Activated T-cell treated with anti-CD3 and anti-CD28 coated beads for 24 hours (primary cell): ENCODE measurements at places on chromosomes 12 and 14.

DNA sequence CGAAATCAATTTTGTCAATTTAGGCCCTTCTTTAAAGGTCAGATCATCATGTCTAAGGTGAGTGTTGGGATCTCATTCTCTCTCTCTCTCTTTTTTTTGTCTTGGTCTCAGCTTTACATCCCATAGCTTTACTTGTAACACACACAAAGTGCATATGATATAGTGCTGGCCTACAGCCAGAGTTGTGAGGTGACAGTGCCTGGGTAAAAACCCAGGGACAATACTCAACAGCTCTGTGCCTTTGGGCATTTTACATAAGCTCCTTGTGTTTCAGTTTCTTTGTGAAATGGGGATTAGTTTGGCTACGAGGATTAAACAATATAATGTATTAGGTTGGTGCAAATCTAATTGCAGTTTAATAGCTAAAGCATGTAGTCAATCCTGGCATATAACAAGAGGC, 40.2 kb downstream of the GRIP1 start:
- DNase-seq, result no peak

DNA sequence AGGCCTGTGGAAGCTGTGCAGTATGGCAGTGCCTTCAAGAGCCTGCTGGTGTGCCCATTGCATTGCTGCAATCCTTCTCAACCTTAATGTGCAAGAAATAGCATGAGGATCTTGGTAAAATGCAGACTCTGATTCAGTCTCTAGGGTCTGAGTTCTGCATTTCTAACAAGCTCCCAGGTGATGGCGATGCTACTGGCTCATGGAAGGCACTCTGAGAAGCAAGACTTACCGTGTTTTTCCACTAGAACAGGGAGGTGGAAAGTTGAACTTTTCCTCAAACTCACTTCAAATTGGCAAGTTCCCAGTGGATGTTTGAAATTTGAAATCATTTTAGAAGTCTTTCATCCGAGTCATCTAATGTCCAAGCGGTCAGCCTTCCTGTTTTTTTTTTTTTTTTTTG, 55.5 kb downstream of the MYRFL start:
- DNase-seq, result no peak

DNA sequence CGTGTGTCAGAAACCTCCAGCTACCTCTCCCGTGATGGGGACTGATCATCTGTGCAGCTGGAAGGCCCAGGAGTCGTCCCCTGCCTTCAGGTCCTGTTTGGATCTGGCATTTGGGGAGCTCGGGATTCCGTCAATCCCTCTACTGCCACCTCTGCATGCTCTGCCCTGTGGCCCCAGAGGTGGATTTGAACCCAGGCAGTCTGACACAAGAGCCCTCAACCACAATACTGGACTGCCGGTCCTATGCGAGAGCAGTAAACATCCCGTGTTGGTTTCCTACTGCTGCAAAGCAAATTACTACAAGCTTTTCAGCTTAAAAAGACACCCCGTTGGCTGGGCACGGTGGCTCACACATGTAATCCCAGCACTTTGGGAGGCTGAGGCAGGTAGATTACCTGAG, 121.9 kb upstream of the FKBP4 start:
- no peak for DNase-seq

DNA sequence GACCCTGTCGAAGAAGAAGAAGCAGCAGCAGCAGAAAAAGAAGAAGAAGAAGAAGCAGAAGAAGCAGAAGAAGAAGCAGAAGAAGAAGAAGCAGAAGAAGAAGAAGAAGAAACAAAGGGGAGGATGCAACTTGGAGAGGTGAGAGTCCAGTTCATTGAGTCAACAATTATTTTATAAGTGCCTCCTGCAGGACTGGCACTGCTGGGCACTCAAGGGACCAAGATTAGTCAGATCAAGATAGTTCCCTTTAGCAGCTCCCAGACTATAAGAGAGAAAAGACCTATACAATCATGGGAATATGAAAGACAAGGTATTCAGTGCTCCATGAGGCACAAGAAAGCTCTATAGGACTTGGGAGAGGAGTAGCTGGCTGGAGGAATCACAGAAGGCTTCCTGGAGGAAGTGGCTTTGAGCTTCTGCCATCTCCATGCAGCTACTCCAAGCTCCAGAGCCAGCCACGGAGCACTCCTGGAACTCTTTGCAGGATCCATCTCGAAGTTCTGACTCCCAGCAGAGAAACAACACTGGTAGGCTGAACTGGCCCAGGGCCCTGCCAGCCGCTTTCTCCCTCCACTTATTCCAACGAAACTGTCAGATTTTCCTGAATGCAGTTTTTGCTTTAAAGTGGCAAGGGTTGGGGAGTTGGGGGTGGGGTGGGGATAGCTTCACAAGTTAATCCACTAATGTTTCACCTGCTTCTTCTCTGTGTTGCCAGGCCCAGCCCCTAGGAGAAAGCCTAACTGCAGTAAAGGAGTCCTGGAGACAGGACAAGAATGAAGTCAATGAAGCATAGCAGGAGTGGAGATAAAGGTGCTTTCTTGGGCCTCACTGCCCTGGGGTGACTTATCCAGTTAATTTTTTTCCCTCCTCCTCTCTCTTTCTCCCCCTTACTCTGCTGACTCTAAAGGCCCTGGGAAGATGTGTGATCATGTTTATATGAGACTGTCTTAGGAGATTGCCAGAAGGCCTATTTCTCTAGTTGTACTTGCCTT, 140.1 kb upstream of the PARP11 start:
- DNase-seq, result no peak

- DNase-seq, result no peak
These were observed 13.7 kb downstream of the SLC48A1 start for GRCh38 chr12:47786662-47787280.

GRCh38 chr12:122126713-122127597, 47.1 kb downstream of the IL31 start:
- DNase-seq, result no peak

- DNase-seq, result no peak
These were observed 21.3 kb downstream of the DCAF4 start for GRCh38 chr14:72947366-72948160.

- no peak for DNase-seq
These were observed 37.4 kb downstream of the ZCRB1 start for GRCh38 chr12:42288544-42288943.
